ENCODE measurements at places on chromosomes 16 and 17.

DNA sequence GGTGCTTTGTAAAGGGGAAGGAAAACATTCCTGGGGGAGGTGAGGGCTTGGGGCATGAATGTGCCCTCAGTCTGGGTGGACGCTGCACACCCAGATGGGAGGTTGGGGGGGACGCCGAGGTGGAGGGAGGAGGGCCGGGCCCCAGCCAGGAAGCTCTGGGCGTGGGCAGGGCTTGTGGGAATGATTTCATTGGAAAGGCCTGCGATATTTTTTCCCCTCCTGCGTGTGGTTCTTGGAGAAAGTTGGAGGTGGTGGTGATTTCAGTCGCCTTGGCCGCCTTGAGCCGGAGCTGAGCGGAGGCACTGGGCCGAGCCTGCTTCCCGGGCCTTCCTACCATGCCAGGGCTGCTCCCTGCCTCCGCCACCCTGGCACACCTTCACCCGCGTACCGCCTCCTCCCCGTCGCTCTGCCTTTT, 26.4 kb upstream of the CLEC18A start:
- no peak for DNase-seq

DNA sequence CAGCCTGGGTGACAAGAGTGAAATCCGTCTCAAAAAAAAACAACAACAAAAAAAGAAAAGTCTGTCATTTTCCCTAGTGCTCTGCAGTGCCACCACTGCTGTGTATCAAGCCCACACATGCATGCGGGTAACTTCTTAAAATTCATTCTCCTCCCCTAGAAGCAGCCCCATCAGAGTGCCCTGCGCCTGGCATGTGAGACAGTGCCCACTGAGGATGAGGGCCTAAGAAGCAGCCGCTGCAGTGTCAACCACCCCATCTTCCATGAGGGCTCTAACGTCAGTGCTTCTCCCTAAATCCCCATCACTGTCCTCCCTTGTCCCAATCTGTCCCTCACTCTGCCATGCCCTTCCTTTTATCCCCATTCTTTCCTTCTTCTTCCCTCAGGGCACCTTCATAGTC, 10.2 kb downstream of the COX6A2 start:
- no peak for DNase-seq

DNA sequence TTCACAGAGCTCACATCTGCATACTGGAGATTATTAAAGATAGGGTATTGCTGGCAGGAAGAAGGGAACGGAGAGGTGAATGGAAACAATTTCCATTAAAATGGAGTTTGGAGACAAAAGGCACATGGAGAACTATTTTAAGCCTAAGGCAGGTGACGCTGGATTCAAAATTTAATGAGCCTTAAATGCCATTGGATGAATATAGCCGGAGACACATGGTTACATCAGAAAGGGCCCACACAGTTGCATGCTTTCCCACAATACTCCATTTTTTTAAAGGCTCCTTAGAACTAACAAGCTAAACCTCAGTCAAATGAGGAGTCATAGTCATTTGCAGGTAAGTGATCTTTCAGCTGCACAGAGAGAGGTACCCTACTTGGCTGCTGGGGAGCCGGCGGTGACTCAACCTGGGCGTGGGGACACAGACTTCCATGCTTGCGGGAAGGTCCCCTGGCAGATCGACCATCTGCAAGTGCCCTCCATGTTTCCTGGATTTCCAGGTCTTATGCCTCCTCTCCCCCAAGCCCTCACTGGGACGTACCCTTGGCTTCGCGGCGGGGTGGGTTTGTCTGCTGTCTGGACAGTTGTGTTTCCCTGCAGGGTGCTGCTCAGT, 259.2 kb downstream of the CBLN1 start:
- DNase-seq: no peak

- DNase-seq: no peak
Observed at GRCh38 chr17:50221864-50222545, 20.6 kb upstream of the COL1A1 start.

DNA sequence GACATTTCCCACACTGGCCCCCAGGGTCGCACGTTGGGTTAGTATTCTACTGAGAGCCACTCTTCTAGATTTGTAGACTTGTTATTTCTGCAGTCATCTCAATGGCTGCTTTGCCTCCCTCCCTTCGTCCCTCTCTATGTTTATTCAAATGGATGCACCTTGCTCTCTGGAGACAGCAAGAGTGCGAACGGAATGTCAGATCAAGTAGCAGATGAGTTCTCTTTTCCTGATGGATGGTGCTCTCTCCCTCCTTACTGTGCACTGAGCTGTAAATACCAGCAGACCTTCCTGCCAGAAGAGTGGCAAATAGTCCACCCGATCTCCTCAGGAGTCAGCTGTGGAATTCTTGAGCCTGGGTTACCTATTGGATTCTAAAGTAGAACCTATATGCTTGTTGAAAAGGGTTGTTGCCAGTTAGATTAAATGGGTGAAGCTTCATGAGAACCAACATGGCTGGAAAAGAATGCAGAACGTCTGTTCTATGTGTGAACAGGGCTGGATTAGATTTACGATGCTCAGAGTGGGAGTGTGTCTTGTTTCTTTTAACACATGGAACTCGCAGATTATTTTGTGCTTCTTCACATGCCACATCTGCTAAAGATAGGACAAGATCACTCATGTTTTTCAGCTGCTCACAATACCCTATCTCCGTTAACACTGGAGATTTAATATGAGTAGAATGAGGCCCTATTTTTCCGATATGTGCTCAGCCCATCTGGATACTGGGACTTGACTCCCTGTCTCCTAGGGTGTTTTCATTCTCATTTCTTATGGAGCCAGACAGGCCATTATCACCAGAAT, 6.1 kb downstream of the GNAO1 start:
- DNase-seq: no peak

DNA sequence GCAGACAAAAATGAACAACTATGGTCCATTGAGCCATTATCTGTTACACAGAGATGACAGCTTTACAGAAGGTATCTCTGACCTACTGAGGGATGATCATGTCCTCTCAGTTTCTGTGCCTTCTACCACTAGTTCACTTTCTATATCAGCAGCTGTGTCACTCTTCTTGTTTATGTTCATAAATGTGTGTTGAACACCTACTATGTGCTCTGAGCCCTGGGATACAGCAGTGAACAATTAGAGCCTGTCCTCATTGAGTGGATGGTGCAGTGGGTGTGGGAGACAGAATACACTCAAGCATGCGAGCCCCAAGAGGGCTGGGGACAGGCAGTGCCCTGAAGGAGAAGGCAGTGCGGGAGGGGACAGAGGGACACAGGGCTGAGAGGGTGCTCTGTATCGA, 92.1 kb downstream of the ABCC6 start:
- DNase-seq: no peak

DNA sequence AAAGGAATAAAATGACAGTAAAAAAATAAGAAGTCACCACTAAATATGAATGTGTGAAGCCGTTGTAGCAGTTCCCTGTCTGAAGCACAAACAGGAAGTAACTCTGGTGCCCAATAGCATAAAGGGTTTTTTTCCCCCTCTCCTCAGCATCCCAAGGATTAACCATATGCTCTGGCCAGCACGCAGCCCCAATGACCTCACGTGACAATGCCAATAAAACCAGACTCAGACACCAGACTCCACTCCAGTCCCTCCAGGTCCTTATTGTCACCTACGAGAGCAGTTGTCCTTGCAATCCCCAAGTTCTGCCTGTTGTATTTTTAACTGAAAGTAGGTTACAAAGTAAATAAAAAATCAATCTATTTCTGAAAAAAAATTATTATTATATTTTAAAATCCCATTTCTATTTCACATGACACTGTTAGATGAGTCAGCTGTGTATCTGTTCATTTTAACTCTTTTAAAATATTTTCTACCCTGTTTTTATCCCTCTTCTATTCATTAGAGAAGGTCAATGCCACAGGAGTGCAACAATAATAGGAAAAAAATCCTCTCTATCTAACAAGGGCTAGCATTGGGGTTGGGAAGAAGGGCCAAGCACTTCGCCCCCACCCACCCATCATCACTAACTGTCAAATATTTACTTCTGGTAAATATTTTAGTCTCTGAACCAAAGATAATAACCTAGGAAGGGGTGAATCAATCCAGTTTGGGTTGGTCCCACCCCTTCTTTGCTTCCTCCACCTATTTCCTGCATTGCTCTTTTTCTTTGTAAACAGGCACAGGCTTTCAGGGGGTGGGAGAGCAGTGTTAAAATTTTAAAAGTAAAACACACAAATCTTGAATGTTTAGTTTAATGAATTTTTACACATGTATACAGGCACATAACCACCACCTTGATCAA, 6.6 kb downstream of the PRAC1 start:
- no peak for DNase-seq

All from activated T-helper 9 cell treated with anti-CD3 and anti-CD28 coated beads, Interleukin-2, amount 50 U/mL, for 16 hours (primary cell).